ENCODE measurements at places on chromosomes 4 and X.

GRCh38 chr4:150462743-150463142 is 119.2 kb upstream of the MAB21L2 start:
- no peak for DNase-seq

- DNase-seq: no peak
Observed at GRCh38 chr4:47500776-47501175, 15.7 kb downstream of the ATP10D start.

- DNase-seq: peak; percentile 75
Observed at GRCh38 chr4:98658287-98659105, at the start of gene TSPAN5. TSPAN5 (minus strand) TSS chr4:98658611.

DNA sequence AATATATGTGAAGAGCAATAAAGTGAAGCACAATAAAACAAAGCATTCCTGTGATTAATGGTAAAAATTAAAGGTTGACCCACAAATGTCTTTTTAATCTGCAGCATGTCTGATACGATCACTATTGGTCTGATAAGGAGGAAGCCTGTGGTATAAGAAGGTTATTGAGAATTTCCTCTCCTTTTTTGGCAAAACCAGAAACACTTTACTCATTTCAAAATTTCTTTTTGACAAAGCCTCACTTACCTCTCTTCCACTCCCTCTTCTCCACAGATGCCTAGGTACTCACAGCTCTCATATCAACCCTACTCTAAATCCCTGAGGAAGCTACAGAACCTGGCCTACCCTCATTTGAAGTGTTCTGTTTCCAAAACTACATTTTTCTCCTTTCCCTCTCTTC is 56.1 kb downstream of the TSPAN5 start:
- no peak for DNase-seq

DNA sequence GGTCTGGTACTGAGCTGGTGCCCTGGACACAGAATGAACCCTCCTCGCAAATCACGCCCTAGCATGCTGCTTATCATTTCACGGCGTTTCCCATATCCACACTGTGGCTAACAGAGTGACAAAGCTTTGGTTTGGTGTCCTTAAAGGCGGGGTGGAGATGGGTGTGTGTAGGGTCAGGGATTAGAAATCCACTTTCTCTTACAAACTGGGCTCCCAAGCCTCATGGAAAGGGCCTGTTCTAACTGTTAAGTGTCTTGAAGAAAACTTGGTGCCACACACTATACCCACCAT is 735 bp upstream of the CHRDL1 start:
- DNase-seq: no peak

- no peak for DNase-seq
Observed at GRCh38 chr4:126583509-126583908, 1049.2 kb upstream of the INTU start.

GRCh38 chr4:11111876-11112275 is 316.8 kb downstream of the HS3ST1 start:
- no peak for DNase-seq

GRCh38 chr4:73721435-73721834 is 18.9 kb upstream of the CXCL8 start:
- no peak for DNase-seq

DNA sequence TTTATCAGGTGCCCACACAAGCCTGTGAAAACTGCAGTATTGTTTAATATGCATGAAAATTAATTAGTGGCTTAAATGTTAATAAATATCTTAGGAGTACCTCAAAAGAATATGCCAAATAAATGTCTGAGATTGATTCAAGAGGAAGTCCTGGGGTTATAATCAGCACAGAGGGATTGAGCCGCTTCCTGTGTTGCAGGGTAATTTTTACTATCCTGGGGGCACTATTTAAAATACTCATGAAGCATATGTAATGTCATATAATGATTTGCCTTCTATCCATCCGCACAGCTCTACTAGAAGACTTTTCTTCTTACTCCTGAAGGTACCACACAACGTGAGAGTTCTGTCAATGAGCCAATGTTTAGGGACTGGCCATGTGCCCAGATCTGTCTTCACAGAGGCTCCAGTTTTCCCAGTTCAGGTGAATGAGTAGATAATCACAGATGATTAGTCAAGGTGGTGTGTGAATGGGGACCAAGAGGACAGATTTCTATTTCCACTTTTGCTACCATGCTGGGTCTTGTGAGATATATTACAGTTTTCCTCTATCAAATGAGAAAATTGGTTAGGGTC is 233.3 kb downstream of the USP46 start:
- DNase-seq: no peak

GRCh38 chrX:39813631-39814277 is 284.0 kb downstream of the BCOR start:
- DNase-seq: no peak

- DNase-seq: no peak
Observed at GRCh38 chrX:132330156-132330729, 111.0 kb upstream of the RAP2C start.

DNA sequence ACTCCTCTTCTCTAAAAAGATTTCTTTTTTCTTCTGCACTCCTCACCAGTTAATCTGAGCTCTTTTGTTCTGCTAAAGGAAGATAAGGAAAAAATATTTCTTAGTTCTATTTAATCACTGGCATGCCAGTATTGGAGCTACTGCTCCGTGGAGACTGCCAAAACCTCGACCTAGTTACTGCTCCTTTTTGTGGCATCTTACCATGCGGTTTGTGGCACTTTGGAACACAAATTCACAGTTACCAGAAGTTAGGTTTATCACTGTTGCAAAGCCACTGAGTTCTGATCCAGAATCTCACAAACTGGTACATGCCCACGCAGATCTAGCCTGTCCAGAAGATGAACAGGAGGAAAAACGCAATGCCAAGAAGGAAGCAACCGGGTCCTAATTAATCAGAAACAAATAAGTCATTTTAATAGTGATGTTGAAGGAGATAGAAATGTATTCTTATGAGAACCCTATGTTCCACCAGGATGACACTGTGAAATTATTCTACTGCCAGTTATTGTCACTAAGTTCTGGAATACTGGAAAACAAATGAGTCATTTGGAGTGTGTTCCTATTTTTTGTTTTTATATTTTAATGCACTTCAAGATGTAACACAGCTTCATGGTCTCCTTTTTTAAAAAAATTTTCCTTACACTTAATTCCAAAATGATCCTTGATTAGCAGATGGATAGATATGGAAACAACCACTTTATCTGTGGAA is 106.7 kb upstream of the GK2 start:
- DNase-seq: no peak

DNA sequence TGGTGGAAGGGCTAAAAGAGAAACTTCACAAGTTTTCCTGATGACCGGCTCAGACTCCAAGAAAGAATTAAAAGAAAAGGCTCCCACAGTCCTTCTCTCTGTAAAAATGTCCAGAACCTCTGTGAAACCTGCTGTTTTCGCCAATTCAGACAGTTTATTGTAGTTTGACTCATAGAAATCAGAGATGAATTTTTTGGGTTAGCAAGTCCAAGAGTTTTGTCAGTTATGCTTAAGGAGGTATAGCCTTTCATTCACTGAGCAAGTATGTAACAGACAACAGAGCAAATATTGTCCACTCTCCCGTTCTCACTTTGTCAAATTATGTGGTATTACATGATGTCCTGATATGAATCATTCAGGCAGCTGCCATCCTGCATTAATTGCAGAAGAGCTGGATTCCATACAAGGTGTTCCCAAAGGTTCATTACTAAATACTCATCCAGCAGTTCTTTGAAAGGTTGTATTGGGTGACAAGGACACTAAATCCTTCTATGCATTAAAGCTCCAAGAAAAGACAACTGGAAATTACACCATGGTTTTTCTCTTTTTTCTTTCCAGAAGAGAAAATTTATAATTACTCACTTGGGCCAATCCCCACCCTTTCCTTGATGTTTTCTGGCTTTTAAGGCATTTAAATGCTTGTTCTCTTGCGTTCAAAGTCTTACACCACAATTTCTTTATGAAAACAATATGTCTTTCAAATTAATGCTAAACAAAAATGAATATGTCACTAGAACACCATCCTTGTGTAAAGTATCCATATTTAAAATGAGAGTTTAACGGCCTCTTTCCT is 30.0 kb upstream of the PLAC1 start:
- no peak for DNase-seq

- DNase-seq: no peak
Observed at GRCh38 chrX:129780441-129781105, 824 bp downstream of the SASH3 start.

GRCh38 chr4:164959896-164960295 is 17.6 kb downstream of the TRIM61 start:
- DNase-seq: no peak

GRCh38 chrX:14591976-14592375 is 62.6 kb downstream of the GLRA2 start:
- no peak for DNase-seq

GRCh38 chr4:44415251-44415650 is 33.4 kb downstream of the KCTD8 start:
- DNase-seq: no peak

- no peak for DNase-seq
Observed at GRCh38 chrX:19842542-19842941, 44.9 kb downstream of the SH3KBP1 start.

DNA sequence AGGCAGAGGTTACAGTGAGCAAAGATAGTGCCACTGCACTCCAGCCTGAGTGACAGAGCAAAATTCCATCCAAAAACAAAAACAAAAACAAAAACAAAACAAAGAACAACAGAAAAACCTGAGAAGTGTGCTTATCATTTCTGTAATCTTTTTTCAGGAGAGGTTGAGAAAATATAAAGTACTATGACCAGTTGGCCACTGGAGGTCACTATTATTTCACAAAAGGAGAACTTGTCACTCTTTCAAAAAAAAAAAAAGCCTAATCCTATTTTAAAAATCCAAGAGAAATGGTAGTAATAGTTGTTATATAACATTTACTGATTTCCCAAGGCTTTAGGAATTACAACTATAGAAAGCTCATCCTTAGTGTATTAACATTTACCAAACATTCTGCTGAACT is 24.9 kb upstream of the RNF150 start:
- no peak for DNase-seq

DNA sequence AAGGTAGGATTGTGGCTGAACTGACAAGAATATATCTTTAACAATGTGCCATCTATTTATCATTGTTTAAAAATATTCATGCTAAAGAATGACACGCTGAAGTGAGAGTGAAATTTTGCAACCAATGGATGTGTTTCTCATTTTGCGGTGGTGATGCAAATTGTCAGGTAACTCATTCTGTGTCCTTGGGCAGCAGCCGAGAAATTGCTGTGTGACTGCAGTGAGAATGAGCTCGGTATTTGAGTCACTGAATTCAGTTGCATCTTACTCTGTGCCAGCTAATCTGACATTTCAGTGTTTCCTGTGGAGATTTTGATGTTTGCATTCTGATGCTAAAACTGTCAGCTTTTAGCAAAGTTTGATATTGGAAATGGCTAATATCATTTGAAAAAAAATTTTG is 28.1 kb downstream of the MCUB start:
- DNase-seq: peak; percentile 7

DNA sequence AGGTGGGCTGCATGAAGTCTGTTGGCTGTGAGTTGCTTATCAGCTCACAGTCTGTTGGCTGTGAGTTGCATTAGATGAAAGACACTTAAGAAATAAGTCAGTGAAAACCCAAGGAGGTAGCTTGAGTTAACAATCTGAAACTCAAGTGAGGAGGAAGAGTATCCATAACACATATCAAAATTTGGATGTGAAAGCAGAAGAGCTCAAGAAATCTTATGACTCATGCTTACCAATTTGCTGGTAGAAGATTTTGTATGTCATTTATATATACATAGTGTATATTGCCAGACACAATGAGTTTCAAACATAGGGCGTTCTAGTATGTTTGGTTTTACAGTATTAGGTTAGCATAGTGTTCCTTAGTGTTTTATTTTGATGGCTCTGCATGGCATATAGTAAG is 107.4 kb downstream of the DDIT4L start:
- no peak for DNase-seq

DNA sequence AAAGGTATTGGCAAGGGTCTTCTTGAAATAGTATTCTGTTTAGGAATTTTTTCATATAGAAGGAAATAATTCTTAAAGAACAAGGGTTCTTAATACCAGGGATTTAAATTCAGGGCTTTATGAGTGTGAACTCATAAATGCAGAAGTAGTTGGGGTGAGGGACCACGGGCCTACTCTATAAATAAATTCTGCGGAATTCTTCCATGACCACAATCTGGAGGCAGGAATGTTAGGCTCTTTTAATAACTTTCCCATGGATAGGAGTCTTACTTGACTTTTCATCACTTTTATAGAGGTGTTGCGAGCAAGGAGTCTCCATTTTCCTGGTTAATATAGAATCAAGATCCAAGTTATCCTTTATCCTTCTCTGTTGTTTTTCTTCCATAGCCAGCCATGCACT is 76.7 kb upstream of the SLC4A4 start:
- DNase-seq: no peak

- no peak for DNase-seq
Observed at GRCh38 chr4:1400831-1401408, 5.3 kb downstream of the NKX1-1 start.

DNA sequence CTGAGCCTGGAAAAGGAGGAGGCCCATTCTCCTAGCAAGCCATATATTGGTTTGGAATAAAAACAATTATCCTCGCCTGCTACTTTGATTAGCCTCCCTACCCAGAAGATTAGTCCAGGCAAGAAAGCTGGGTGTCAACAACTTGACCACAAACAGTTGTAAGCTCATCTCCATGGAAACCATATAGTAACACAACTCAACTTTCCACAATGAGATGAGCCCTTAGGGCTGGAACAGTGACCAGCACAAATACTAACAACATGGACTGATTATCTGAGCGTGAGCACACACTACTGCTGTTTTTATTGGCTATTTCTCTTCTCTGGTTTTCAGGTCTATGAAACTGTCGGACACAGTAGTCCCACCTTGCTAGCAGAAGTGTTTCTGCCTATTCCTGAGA is 80.8 kb downstream of the CC2D2A start:
- no peak for DNase-seq

DNA sequence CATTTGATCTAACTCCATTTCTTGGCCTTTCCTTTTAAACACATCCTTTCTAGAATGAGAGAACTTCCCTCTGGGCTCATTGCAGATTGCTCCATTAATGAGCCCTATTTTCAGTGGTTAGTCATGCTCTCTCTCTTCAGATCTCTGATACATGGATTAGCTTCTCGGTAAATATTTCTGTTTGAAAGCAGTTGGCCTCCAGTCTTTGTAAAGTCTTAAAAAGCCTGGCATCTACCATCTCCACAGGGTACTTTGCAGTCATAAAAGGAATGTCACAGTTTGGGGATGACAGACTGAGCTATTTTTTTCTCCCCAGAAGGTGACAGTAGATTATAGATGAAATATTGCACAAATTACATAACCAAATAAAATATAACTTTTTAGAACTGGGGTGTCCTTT is 72.7 kb downstream of the UNC5C start:
- no peak for DNase-seq

DNA sequence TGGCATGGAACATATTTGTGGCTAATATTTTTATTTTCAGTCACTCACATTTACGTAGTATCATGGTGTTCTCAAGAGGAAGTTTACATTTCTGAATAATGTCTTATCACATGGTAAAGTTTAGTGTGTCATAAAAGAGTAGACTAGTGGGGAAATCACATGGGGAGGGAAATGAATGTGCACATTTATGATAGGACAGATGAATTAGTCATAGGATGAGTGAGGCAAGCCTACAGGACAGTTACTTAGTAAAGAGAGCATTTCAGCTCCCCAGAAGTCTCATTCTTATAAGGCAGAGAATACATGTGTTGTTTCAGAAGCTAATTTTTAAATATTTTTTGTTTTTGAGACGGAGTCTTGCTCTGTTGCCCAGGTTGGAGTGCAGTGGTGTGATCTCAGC is 6.2 kb downstream of the GK start:
- DNase-seq: no peak

Measured in effector CD4-positive, alpha-beta T cell (primary cell).